Left kidney (tissue), 8 donors: ENCODE measurements at places on chromosomes 1 and 21.
A peak's percentile ranks its signal among the peaks of the same experiment; 100 is the strongest.

DNA sequence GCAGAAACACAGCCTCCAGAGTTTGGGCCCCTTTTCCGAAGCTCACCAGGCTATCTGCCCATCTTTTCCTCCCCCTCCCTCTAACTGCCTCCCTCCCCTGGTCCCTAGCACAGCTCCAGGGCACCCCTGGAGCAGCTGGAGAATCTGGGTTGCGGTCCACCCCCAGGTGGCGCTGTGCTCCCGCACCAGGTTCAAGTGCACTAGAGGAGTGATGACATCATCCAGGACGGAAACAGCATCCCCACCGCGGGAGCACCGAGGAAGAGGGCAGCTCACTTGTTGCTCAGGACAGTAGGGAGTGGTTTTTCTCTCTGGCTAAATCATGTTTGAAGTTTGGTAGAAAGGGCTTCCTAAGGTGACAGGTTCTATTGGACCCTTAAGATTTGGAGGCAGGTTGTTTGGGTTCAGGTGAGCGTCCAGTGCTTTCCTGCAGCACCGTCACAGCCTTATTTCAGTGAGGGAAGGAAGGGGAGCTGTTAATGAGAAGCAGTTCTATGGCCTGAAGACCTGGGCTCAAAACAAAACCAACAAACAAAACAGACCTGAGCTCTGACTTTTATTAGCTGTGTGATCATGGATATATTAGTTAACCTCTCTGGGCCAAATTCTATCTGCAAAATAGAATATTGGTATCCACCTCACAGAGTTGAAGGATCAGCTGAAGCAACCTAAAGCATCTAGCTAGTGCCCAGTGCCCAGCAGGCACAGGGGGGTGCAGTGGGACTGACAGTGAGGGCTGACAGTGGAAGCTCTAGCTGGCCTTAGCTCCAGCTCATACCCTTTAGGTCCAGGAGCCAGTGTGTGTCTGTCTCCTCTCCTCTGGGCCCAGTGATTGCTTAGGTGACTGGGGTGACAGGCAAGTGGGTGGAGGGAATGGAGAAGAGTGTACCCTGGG is 7.5 kb downstream of the SHISA4 start:
- peak; percentile 84 for DNase-seq

GRCh38 chr1:64631346-64632034 is 113.4 kb upstream of the RAVER2 start:
- DNase-seq: no peak

DNA sequence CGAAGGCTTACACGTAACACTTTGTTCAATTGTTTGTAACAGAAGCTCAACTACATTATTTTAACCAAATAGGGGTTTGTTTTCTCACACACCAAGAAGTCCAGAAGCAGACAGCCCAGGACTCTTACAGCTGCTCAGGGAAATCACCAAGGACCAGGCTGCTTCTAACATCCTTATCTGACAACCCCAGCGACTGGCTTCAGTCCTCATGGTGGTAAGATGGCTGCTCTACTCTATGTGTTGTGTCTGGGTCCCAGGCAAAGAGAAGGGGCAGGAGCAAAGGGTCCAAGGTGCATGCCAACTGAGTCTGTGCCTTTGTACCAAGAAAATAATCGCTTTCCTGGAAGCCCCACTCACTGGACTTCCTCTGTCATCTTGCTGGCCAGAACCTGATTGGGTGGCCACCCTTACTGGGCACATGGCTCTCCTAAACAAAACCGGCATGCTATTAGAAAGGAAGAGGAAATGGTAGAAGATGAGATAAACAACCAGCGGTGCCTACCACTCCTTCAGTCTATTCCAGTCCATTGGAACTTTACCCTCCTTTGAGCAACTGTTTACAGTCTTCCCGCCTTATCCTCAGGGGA is 34.1 kb upstream of the LRRC8D start:
- DNase-seq: no peak

- DNase-seq: no peak
These were observed 160.8 kb upstream of the HOOK1 start for GRCh38 chr1:59653968-59654367.

GRCh38 chr1:101745551-101746270 is 251.0 kb downstream of the OLFM3 start:
- no peak for DNase-seq

DNA sequence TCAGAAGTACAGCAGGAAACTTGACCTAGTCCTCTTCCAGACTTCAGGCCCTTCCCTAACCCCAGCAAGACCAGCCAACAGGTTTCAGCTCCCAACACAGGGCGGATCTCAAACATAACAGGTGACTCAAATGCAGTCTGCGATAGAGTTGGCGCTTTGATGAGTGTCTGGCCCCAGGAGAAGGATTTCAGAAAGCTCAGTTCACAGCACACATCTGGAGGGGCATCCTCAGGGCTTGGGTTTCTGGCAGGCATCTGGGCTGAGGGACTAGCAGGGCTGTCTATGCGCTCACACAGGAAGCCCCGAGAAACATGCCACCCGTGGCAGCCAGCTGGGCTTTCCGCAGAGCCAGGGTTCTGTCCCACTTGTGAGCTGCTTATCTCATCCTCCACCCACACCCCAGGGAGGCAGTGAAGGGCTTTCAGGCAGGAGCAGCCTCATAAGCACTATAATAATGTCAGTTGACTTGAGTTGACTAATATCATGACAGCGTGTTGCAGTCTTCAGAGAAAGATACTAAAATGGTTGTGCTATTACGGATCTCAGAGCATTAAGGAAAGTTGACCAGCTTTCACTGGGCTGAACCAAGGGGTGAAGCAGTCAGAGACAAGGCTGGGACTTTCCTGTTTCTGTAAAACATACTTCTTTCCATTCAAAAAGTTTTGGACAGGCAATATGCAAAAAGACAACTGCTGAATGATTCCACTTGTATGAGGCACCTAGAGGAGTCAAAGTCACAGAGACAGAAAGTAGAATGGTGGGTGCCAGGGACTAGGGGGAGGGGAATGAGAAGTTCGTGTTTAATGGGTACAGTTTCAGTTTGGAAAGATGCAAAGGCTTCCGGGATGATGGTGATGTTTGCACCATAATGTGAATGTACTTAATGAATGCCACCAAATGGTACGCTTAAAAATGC is 233.0 kb upstream of the IRF2BP2 start:
- DNase-seq: no peak
